ENCODE measurements at places on chromosomes 11 and 22.

DNA sequence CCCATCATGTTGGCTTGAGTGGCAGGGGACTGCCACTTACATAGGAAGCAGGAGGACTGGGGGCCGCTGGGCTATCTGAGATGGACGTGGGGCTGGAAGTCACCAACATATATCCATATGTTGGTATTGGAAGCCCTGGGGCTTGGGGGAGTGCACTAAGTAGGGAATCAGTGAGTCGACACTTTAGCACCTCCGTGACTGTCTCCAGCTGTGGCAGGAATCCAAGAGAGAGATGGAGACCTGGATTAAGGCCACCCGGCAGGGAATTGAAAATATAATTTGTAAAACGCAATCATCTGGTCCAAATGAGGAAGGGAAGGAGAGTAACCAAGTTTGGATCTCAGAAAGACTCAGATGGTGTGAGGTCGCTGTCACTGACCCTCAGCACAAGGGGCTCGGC is 68.4 kb downstream of the ELFN2 start:
- no peak for DNase-seq

DNA sequence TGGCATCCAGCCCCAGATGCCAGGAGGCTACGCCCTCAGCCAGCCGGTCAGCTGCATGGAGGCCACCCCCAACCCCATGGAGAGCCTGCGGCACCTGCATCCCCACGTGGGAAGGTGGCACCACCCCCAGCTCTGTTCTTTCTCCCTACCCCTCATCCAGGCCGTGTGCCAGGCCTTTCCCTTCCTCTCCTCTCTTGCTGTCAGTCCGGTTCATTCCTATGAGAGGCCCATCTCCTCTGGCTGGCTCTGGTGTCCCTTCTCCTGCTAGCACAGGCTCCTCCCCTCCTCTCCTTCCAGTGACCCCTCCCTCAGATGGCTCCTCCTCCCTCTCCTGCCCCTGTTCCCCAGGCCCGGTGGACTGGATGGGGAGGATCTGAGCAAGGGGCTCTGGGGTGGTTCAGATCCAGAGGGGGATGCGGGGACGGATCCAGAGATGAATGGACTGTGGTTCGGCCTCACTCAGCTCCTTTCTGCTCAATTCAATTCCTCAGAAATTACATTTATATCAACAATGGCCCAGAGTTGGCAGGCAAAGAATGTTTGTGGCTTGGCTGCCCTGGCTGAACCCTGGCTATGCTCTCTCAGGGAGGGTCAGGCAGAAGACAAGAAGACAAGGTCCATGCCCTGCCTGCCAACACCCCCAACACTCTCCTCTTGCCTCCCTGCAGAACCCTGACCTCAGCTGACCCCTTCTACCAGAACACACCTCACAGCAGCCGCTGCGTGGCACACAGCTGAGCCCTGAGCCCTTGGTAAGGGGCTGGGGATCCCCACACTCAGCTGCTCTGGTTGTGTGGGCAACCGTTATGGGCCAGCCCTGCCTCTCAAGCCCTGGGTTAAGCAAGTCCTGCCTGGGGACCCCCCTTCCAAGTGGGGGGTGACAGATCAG is 18.5 kb upstream of the LRRC10B start:
- no peak for DNase-seq

GRCh38 chr22:49996518-49997250 is 15.9 kb downstream of the IL17REL start:
- DNase-seq = peak; percentile 7

DNA sequence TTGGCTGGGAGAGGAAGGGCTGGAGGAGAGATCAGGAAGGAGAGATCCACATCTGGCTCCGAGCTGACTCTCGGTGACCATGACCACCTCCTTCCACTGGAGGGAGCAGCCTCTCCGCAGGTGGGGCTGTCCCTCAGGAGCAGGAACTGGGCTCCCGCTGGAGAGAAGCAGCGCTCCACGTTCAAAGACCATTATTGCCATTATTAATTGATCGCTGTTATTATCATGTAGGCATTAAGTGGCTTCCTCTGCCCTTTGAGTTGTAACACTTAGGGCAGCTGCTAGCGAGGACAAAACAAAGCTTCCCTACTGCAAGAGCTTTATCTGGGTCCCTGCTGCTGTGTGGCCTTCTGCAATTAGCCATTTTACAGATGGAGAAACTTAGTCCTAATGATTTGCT is 251.9 kb downstream of the ST3GAL4 start:
- DNase-seq = no peak

- DNase-seq = no peak
These were observed 109.7 kb downstream of the WNT7B start for GRCh38 chr22:45867118-45867905.

GRCh38 chr11:11512090-11512489 is 109.7 kb downstream of the GALNT18 start:
- DNase-seq = no peak

DNA sequence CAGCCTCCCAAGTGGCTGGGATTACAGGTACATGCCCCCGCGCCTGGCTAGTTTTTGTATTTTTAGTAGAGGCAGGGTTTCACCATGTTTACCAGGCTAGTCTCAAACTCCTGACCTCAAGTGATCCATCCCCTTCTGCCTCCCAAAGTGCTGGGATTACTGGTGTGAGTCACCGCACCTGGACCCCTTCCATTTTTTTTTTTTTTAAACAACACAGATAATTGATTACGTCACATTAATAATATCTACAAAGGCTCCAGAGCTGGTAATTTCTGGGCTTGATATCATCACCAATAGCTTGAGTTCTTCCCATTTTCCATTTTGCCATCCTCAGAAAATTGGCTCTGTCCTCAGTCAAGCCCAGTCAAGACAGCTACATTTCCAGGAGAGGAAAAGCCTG is 7.2 kb downstream of the TTLL1 start:
- DNase-seq = no peak

- DNase-seq = no peak
These were observed 35.8 kb upstream of the PRR5 start for GRCh38 chr22:44666207-44666585.

- no peak for DNase-seq
These were observed 134.0 kb downstream of the TRIM44 start for GRCh38 chr11:35796562-35796961.

GRCh38 chr22:36362932-36363331 is 24.8 kb downstream of the MYH9 start:
- no peak for DNase-seq

GRCh38 chr22:19321757-19322156 is 30.2 kb upstream of the CLTCL1 start:
- no peak for DNase-seq

DNA sequence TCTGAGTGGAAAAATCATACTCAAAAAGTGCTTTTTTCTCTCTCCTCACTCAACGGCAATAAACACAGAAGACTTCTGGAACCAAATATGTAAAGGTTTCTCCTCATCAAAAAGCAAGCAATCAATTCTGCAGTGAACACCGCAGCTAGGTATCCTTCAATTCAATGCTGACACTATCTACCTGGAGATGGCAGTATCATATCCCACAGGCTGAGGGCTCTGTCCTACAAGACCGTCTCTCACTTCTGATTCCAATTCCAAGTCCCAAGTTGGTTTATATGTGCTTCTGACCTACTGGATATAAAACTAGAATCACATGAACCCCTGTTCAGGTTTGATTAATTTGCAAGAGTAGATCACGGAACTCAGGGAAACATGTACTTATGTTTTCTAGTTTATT is 59.7 kb upstream of the LUZP2 start:
- DNase-seq = no peak

DNA sequence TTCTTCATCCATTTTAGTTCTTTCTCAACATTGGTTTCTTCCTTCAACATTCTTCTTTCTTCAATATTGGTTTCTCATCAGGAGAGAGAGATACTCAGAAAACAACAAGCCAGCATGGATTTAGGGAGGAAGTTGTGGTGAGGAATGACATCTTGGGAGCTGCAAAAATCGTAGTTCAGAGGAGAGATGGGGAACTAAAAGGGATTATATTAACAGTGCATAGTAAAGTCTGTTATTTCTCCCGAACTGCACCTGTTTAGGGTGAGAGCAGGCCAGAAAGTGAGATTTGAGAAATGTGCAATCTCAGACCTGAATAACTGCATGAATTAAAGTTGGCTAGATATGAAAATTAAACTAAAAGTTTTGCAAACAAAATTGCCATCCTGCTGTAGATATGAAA is 94.5 kb downstream of the CASP12 start:
- no peak for DNase-seq

DNA sequence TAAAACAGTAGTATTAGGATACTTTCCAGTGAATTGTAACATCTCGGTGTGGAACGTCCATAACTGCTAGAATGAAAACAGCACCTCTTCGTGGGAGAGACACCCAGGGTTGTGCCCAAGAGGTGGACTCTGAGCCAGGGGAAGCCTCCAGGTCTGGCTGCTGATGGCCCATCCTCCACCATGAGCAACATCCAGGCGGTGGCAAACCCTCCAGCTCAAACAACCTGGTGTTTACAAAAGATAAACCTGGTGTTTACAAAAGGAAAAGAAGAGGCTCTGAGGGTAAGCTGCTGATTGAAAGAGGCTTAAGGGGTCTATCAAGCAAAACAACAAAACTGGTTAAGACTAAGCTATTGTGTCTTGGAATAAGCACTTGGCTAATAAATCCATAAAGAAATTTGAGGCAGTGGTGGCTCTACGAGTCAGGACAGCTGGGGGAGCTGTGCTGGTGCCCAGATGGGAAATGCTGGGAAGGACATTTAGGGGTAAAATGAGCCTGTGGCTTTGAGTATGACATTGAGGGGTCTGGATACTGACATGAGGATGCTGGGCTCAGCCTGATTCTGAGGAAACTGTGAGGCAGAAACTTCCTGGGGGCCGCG is 909.0 kb downstream of the BRD1 start:
- no peak for DNase-seq

DNA sequence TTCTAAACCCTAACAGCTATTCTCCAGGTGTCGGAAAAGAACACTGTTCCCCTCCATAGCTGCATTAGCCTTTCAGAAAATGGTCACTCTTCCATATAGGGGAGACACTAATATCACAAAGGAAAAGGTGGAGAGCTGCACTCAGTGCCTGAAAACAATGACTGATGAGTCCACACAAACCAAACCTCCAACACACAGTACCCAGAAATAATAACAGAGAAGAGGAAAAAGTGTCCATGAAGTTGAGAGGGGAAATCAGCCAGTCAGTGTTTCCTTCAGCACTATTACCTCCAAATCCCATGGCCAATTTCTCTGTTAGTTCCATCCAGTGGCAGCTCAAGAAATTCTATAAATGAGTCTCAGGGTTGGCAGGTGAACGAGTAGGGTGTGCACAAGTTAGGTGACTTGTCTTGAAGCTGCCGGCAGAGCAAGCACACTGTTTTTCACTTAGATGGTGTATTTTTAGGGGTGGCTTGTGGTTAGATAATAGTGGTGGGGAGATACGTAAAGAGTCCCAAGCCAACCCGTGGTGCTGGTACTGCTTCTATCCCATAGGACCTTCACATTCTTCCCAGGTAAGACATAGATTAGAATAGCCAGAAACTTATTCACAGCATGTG is 84.5 kb upstream of the CHRM4 start:
- DNase-seq = no peak

DNA sequence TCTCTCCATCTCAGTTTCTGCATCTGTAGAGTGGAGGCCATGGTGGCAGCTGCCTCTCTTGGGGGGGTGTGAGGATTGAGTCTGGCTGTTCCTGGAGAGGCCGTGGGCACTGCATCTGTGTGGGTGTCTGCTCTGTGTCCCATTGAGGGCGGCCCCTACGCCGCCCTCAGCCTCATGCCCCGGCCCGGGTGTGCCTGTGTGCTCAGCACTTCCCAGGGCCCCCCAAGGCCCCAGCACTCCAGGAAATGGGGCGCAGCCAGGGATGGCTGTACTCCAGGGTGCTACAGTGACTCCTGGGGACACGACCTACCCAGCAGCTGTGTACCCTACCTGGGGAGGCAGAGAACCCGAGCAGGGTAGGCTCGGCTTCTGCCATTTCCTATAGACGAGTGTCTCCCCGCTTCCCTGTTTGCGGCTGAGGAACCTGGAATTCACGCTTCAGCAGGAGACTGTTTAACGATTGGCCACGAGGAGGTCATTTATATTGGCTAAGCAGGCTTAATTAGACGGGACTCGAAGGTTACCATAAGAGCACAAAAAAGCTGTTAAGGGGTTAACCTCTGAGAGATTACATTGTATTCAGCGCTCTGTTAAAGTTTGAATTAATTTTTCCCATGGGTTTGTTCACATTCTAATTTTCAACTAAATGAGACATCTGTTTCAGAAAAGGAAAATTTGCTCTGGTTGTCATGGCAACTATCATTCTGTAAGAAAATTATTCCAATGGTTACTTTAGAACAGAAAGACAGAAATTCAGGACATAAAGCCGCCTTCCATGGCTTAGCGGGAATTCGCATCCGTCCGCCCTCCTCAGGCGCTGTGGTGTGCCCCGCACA is 76.4 kb downstream of the MPPED1 start:
- no peak for DNase-seq

GRCh38 chr11:8389029-8389996 is 125.6 kb upstream of the LMO1 start:
- DNase-seq = no peak

DNA sequence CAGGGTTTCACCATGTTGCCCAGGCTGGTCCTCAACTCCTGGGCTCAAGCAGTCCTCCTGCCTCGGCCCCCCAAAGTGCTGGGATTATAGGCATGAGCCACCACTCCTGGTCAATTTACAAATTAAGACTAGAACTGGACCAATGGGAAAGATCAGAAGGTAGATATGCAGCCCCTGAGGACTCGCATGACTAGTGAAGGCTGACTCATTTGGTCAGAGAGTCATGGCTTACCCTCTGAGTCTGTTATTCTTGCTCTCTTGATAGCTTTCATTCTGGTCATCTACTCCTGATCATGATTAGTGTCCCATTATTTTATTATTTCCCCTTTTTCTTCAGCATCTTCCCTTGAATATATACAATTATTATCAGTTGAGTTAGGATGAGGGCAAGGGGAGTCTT is 2.7 kb upstream of the LDHAL6A start:
- no peak for DNase-seq

DNA sequence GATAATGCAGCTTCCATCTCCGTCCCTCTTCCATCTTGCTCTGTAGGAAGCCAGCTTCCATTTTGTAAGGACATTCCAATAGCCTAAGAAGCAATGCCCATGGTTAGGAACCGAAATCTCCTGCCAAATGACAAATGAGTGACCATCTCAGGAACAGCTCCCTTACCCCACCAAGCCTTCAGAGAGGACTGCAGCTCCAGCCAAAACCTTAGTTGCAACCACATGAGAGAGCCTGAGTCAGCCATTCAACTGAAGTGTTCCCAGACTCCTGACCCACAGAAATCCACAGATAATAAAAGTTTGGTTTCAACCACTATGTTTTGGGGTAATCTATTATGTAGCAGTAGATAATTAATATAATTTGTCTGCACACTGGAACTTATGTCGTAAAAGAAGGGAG is 51.7 kb upstream of the LDLRAD3 start:
- no peak for DNase-seq
